ENCODE measurements at places on chromosomes 12 and 14.

GRCh38 chr12:116533343-116534251 is 25.6 kb upstream of the MAP1LC3B2 start:
- DNase-seq: no peak

DNA sequence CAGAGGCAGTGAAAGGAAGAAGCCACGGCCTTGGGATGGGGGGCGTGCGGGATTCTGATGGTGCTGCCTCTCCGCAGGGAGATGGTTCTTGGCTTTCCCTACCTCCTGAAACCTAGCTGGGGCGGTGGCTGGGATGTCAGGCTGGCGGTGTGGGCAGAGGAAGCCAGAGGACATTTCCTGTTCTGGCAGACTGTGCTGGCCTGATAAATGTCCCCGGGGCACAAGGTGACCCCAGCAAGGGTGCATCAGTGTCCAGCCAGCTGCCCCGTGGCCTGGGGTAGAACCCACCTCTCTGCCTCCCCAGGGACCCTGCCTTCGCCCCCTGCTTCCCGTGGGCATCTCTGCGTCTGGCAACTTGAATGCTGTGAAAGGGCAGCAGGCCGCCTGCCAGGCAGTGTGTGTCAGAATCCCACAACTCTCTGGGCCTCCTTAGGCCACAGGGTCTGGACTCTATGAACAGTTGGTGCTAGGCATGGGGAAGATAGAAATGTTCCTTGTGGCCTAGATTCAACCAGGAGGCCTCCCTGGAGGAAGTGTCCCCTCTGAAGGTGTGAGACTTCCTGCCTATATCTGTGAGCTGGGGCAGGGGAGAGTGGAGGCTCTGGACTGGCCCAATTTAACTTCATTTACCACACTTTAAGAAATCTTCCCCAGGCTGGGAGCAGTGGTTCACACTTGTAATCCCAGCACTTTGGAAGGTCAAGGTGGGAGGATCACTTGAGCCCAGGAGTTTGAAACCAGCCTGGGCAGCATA is 4.9 kb downstream of the SH2B3 start:
- no peak for DNase-seq

- DNase-seq: no peak
These were observed 51.2 kb downstream of the FIGNL2 start for GRCh38 chr12:51797301-51797700.

DNA sequence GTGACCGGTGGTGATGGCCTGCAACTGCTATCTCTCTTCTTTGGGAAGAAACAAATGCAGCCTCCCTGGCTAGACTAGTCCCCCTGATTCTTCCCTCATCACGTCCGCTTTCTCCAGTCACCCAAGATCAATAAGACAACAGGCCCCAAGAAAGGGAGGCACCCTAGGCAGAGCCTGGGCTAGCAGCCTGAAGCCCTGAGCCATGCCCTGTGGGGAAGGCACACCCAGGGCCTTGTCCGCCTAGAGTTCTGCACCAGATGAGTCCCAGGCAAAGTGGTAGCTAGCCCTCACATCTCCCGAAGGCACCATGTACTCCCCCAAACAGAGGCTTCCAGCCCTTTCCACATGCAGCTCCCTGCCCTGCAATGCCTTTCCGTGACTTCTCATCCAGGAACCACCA is 35.1 kb downstream of the CAMKK2 start:
- no peak for DNase-seq

DNA sequence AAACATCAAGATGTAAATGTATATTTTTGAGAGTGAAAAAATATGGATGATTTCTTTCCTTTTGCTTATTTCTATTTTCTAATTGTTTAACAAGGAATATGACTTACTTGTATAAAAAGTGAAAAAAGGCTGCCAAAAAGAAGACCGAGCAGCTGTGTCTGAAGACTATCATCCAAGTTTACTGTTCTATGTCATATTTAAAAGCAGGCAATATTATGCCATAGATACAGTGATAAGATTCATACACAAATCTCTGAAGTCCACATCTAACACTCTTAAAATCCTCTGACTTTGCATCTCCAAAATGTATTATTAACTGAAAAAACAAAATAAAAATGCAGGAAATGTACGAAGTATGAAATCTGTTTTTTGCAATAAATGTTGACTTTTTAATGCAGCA is 109.1 kb downstream of the SEC23A start:
- no peak for DNase-seq

DNA sequence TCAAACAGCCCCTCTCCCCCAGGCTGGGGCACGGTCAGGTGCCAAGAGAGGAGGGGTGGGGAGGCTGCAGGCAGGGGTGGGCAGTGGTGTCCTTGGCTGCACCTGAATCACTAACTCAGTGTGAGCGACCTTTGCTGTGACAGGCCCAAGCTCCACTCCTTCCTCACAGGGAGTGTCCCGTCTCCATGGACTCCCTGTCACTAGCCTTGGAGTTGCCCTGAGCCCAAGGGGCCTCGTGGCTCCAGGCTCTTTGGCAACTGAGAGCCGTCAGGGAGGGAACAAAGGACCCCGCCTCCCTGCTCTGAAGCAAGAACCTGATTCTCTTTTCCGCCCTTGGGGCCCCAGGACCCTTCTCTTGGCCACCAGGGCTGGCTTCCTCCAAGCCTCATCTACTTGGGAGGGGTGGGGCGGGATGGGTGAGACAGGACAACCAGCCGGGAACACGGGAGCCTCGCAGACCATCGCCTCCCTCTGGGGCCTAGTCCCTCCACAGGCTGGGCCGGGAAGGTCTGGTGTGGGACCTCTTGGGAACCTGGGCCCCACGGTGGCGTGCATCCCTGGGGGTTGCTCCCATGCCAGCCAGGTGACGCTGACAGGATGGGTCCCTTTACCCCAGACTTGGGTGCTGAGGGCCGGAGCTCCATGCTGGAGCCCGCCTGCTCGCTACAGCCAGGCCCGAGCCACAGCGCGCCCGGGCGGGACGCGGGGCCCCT is 935 bp upstream of the ADSS1 start:
- no peak for DNase-seq

GRCh38 chr14:76919431-76920330 is 93.5 kb downstream of the LRRC74A start:
- no peak for DNase-seq

GRCh38 chr14:68986225-68986624 is 7.1 kb upstream of the ACTN1 start:
- DNase-seq: no peak

DNA sequence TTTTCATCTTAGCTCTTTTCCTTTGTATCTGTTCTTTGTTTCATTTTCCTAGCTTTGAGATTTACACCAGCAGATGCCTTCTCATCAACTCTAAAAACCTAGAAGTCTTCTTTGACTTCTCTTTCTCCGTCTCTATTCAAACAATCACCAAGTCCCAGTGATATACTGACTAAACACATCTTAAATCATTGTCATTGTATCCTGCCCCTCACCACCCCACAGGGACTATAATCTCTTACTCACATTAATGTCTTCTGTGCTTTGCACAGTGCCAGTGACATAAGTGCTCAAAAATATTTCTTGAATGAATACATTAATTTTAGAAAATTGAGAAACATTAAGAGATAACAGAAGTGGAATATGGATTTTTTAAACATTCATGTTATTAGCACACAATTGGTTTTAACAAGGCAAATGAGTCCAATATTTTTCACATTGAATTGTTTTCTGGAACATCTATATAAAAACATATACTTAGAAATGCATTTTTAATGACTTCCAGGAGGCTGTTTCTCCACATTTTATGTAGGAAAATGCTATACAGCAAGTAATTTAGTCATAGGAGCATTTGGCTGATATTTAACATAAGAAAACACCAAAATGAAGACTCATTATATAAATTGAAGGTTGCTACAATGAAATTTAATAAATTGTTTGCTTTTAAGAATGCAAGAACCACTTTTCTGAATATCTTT is 472.8 kb upstream of the PRICKLE1 start:
- no peak for DNase-seq

- DNase-seq: no peak
These were observed 605.1 kb downstream of the VRK1 start for GRCh38 chr14:97402279-97402678.

- DNase-seq: no peak
These were observed 23.8 kb upstream of the CCDC175 start for GRCh38 chr14:59600211-59600945.

- DNase-seq: no peak
These were observed 51.9 kb upstream of the REP15 start for GRCh38 chr12:27644158-27644845.

DNA sequence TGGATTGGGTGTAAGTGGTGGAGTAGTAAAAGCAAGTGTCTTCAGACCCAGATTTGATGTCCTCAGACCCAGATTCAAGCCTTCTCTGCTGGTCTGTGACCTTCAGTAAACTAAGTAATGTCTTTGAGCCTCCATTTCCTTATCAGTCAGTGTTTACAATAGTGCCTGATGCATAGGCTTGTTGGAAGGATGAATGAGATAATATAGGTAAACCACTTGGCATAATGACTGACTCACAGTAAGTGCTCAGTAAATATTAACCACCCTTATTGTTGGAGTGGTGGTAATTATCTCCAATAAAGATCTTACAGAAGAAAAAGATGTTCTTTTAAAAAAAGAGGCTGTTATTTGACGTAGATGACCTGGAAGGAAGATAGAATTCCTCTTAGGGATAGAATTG is 86.2 kb downstream of the IGF1 start:
- no peak for DNase-seq

DNA sequence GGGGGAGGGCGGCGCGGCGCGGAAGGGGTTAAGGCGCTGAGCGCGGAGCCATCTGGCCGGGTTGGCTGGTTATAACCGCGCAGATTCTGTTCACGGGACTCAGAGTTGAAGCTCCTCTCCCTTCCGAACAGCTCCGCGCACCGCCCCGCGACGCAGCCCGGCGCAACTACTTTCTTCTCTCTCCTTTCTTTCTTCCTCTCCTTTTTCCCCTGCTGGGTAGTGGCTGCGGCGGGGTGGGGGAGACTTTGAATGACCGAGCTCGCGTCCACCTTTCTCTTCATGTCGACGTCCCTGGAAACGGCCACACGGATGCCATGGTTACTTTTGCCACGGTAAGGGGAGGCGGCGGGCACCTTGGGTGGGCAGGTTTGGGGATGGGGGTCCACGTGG is at the start of gene NTF3:
NTF3 (plus strand) TSS at position 98 of the 390 bp plus-strand sequence; CDS start at position 315, 217 bp downstream.
- DNase-seq: no peak

DNA sequence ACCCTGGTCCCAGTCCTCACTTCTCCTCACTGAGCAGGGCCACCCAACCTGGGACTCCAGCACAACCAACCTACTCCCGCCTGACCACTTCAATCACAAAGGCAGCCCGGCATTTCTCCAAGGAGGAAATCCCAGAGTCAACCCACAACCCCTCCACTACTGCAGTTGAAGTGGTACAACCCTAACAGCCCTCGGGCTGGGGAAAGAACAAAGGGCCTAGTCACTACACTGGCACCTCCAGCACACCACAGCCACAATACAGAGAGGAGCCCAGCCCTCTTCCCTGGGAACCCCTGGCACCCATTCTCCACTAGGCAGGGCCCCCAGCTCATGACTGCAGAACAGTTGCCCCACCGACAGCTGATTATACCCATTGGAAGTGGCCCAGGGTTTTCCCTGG is 13.7 kb upstream of the OR5AU1 start:
- DNase-seq: no peak

DNA sequence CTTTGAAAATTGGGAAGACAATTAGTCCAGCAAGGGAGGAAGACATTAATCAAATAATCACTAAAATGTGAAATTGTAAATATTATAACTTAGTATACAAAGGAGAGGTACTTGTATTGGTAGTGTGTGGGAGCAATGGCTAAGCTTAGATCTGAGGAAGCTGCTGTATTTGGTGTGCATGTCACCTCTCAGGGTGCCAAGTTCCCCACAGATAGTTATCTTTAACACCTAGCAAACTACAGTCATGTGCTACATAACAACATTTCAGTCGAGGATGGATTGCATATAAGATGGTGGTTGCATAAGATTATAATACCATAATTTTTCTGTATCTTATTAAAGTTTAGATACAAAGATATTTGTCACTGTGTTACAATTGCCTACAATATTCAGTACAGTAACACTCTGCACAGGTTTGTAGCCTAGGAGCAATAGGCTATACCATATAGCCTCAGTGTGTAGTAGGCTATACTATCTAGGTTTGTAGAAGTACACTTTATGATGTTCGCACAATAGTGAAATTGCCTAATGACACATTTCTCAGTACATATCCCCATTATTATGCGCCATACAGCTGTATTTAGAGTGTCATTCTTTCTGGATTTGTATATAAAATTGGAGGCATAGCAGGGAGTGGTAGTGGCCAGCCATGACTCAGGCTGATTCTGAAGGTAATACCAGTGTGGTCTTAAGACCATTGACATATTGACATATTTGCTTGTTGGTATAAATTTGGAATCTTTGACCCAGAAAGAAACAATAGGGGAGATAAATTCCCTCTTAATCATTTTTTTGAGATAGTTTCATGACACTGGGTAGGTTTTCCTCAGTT is 55.8 kb downstream of the RAD51B start:
- DNase-seq: no peak

GRCh38 chr14:95961481-95961880 is 77.7 kb upstream of the C14orf132 start:
- DNase-seq: no peak

GRCh38 chr14:35336494-35337268 is 44.5 kb downstream of the PSMA6 start:
- peak; percentile 70 for DNase-seq

GRCh38 chr12:105507311-105508038 is 177.0 kb downstream of the C12orf75 start:
- DNase-seq: peak; percentile 44

- DNase-seq: no peak
These were observed 35.1 kb downstream of the WASHC3 start for GRCh38 chr12:102026728-102027127.

GRCh38 chr12:69417741-69418167 is 52.4 kb upstream of the FRS2 start:
- no peak for DNase-seq

DNA sequence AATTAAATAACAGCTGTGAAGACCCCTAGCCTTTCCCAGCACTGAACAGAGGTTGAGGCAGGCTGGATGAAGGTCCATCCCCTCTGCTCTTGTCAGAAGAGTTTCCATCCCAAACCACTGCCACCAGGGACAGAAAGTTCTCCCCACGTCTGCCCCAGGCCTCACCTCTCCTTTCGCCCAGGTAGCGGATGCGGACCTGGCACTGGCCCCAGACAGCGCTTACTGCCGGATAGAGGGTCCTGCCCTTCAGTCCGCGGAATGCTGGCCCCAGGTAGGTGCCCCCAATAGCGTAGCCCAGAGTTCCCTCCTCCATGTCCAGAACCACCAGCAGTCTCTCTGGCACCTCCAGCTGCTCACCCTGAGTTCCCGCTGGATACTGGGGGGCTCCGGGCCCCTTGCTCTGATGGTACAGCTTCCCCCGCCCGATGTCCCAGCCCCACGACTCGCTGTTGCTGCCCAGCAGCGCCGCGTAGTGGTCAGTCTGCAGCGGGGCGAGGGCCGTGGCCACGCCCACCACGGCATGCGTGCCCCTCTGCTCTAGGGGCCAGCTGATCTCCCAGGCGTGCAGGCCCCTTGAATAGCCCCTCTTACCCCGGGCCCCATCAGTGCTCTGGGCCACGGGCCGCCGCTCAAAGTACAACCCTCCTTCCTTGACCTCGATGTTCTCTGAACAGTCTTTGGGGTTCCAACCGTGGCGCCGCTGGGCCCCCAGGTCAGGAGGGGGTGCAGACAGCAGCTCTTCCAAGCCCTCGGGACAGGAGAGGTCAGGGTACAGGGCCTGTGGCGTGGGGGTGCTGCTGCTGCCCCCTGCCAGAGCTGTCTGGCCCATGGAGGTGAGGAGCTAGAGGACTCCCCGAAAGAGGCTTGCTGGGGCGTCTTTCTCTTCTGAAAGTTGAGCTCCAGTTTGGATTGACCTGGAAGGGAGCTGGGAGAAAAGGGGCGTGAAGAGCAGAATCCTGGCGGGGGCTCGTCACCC is 742 bp downstream of the SPSB2 start:
- DNase-seq: no peak

- no peak for DNase-seq
These were observed 4.0 kb upstream of the KRT73 start for GRCh38 chr12:52622349-52622748.

Measured in smooth muscle cell of the brain vasculature (primary cell).